ENCODE measurements at places on chromosomes 1 and 21. TPM values are rescaled to one million over a fixed set of nuclear protein-coding genes. Genes with fewer than 3 reads are reported as not detected.
A peak's percentile ranks its signal among the peaks of the same experiment; 100 is the strongest.

DNA sequence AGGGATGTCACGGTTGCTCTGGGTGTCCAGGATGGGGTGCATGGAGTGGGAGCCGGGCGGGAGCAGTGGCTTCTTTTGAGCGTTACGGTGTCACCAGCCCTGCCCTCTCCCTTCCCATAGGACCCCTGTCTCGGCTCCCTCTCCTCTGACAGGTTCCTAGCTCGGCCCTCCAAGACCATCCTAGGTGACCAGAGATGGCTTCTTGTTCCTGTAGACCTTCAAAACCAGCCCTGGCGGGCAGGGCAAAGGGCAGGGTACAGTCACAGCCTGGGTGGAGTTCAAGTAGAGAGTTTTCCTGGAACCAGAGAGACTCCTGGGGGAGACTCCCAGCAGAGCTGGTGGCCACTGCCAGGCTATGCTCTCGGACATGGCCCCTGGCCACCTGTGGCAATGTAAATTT, 345.6 kb upstream of the AJAP1 start:
- H3K4me3 ChIP-seq = no peak overlapping the region
- no peak for DNase-seq
- no peak overlapping the region for H3K27ac ChIP-seq
- peaks cover 3% of the 10 kb centered on the region for H3K27me3 ChIP-seq

- no peak for DNase-seq
- peaks cover 9% of the 10 kb centered on the region for H3K36me3 ChIP-seq
- H3K4me3 ChIP-seq = no peak overlapping the region
- H3K27me3 ChIP-seq = no peaks in the 10 kb centered on the region
Observed at GRCh38 chr21:45204395-45204794, 83.3 kb downstream of the POFUT2 start.

- no peak for DNase-seq
- no peaks in the 10 kb centered on the region for H3K4me1 ChIP-seq
- H3K27ac ChIP-seq = no peak overlapping the region
- no peaks in the 10 kb centered on the region for H3K36me3 ChIP-seq
- no peak overlapping the region for H3K4me3 ChIP-seq
- peaks cover 6% of the 10 kb centered on the region for H3K27me3 ChIP-seq
Observed at GRCh38 chr1:241800640-241801039, 47.4 kb upstream of the EXO1 start.

GRCh38 chr1:179995576-179995975, 41.0 kb downstream of the CEP350 start:
- no peaks in the 10 kb centered on the region for H3K4me1 ChIP-seq
- H3K27me3 ChIP-seq = no peaks in the 10 kb centered on the region
- DNase-seq = no peak
- H3K36me3 ChIP-seq = peaks cover 34% of the 10 kb centered on the region
- no peak overlapping the region for H3K4me3 ChIP-seq
- no peak overlapping the region for H3K27ac ChIP-seq

DNA sequence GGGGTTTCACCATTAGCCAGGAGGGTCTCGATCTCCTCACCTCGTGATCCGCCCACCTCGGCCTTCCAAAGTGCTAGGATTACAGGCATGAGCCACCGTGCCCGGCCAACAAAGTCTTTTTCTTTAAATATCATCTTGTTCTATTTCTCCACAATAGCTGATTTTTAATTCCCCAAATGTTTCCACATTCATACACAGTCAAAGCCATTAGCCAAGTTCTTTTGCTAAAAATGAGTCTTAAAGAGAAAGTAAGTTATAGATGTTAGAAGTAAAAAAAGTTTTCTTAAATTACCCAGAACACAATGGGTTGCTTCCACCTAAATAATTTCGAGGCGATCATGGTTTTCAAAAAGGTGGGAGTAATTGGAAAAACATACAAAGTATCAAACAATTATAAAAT, 30.6 kb downstream of the C2CD2 start:
- peak overlapping the region; percentile 69 for H3K4me3 ChIP-seq
- H3K4me1 ChIP-seq = peaks cover 40% of the 10 kb centered on the region
- H3K27ac ChIP-seq = no peak overlapping the region
- DNase-seq = no peak

- peaks cover 17% of the 10 kb centered on the region for H3K4me1 ChIP-seq
- peak overlapping the region; percentile 77 for H3K4me3 ChIP-seq
- no peaks in the 10 kb centered on the region for H3K36me3 ChIP-seq
- H3K27ac ChIP-seq = no peak overlapping the region
Observed at GRCh38 chr1:10694274-10694632, 102.2 kb downstream of the CASZ1 start.

DNA sequence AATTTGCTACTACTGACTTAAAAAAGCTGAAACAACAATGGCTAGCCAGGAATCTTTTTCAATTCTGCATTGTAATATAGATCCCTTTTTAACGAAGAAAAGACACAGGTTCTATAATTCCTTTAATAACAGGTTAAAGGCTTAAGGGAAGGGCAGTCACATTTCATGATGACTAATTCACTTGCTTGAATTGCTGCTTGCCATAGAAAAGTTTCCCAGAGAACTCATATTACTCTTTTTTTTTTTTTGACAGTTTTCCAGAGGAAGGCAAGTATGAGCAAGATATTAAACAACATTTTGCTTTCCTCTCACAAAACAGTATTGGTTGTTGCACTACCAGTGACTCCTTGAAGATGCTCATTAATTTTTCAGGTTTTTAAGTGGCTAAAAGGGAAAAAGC, 60.9 kb downstream of the IL23R start:
- DNase-seq = no peak
- H3K27ac ChIP-seq = no peak overlapping the region
- peaks cover 12% of the 10 kb centered on the region for H3K4me1 ChIP-seq
- peaks cover 9% of the 10 kb centered on the region for H3K27me3 ChIP-seq

GRCh38 chr1:183778045-183778444, 26.9 kb upstream of the RGL1 start:
- no peaks in the 10 kb centered on the region for H3K4me1 ChIP-seq
- no peak for DNase-seq
- peaks cover 5% of the 10 kb centered on the region for H3K36me3 ChIP-seq
- no peaks in the 10 kb centered on the region for H3K27me3 ChIP-seq

DNA sequence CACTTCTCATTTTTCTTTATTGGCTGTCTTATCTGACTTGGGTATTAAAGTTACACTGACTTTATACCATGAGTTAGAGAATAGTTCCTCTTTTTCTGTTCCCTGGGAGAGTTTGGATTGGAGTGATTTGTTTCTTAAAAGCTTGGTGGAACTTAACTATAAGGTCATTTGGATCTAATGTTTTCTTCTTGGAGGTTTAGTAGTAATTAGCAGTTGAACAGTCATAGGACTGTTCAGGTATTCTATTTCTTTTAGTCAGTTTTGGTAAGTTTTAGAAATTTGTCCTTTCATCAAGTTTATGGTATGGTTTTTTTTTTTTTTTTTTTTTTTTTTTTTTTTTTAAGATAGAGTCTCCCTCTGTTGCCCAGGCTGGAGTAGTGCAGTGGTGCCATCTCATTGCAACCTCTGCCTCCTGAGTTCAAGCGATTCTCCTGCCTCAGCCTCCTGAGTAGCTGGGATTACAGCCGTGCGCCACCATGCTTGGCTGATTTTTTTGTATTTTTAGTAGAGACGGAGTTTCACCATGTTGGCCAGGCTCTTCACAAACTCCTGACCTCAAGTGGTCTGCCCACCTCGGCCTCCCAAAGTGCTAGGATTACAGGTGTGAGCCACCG, 6.3 kb downstream of the TTC3 start:
- no peak overlapping the region for H3K4me3 ChIP-seq
- no peak overlapping the region for H3K27ac ChIP-seq
- H3K4me1 ChIP-seq = peaks cover 28% of the 10 kb centered on the region
- H3K27me3 ChIP-seq = peaks cover 1% of the 10 kb centered on the region

DNA sequence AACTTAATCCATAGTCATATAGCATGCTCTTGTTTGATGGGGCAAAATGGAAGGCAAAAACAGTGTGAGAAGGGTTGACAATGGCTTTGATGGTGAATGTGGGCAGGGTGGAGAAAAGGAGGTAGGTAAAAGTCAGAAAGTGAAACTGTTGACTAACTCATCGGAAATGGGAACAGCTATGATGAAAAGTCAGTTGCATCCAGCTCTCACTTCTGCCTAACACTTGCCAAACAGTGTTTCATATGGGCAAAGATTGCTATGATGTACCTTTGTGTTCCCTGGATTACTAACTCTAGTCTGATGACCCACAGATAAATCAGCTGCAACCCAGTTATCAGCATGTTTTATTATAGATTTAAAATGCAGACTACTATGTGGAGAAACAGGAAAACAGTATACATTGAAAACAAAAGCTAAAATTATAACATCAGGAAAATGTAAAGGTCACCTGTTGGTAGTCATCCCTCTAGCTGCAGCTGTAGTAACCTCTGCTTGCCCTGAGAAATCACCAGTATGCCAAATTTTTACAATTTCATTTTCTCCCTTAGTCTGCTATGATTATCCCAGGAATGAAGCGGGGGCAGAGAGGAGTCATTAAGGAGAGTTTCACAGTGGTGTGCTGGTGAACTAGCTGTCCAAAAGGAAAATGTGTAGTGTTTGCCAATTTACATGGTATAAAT, 11.7 kb downstream of the TNFSF18 start:
- H3K36me3 ChIP-seq = peaks cover 10% of the 10 kb centered on the region
- DNase-seq = no peak
- H3K4me3 ChIP-seq = peak overlapping the region; percentile 23
- H3K27ac ChIP-seq = peak overlapping the region; percentile 73
- peaks cover 28% of the 10 kb centered on the region for H3K4me1 ChIP-seq

GRCh38 chr1:67679691-67680090, 5.3 kb upstream of the GADD45A start:
- H3K4me1 ChIP-seq = peaks cover 24% of the 10 kb centered on the region
- no peaks in the 10 kb centered on the region for H3K27me3 ChIP-seq
- no peak overlapping the region for H3K4me3 ChIP-seq

DNA sequence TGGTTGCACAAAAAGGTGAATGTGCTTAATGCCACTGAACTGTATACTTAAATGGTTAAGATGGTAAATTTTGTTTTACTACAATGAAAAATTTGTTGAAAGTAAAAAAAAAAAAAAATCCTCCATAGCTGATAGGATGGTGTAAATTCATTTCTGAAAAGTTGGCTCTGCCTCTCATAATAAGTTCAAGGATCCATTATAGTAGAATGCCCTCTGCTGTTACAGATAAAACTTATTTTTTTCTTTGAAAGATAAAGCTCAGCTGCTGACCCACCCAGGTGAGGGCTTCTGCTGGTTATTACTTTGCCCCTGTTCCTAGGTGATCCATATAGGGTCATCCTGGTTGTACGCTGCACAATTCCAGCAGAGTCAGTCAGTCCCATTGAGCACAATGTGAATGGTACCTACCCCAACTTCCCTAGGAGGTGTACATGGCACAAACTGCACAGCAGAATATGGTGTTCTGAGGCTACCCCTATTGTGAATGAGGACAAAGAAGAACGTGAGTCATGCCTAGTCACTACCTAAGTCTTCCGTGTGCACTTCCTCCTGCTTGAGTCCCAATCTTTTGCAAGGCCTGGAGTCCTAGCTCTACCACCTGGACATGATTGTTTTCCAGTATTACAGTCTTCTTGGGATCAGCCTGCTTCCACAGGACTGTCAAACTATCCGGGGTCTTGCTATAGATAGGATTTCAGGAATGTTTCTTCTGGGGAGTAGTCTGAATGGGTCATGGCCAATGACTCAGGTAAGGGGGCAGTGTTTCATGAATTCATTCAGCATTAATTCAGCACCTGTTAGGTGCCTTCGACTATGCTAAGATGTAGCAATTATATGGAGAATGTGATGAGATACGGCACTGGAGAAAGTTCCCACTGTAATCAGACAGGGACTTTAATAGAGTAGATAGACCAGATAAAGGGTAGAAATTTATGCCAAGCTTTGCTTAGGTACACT, 20.8 kb upstream of the CD5L start:
- no peak overlapping the region for H3K27ac ChIP-seq
- no peaks in the 10 kb centered on the region for H3K27me3 ChIP-seq
- H3K36me3 ChIP-seq = no peaks in the 10 kb centered on the region

GRCh38 chr1:205041998-205042910, 758 bp upstream of the CNTN2 start:
- H3K27me3 ChIP-seq = peaks cover 68% of the 10 kb centered on the region
- DNase-seq = no peak
- H3K36me3 ChIP-seq = no peaks in the 10 kb centered on the region
- no peak overlapping the region for H3K4me3 ChIP-seq

DNA sequence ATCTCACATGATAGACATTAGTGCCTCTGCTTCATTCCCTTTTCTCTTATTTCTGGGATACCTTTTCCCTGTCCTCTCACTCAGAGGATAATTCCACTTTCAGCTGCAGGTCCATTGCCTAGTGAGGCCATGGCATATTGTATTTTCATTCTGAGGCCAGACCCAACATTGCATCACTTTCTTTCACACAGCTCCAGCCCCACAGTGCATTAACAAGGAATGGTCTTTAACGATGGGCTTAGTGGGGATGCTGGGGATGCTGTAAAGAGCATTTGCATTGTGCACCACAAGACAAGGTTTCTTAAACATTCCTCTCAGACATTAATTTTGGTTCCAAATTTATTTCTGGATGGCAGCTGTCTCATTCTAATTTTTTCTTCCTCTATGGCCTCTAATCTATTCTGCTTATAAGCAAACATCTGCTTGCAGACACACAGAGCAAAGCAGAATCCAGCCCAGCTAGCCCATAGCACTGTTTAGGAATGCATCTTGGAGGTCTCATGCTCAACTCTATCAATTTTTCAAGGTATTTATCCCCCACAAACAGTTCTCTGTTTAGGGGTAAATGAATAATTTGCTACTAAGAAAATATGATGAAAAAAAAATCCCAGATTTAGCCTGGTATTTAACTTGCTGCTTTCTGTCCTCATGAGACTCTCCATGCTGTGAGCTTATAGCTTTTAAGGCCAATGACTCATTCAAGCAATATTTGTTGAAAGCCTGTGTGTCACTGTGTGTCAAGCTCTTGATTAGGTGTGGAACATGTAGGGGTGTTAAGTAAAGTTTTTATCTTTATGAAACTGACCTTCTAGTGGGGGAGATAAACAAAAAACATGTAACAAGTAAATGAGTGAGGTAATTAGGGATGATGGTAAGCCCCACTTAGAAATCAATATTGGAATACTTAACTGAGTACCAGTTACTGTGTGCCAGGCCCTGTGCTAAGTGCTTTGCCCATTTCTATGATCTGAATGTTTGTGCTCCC, 44.5 kb upstream of the CCDC190 start:
- H3K27ac ChIP-seq = no peak overlapping the region
- no peaks in the 10 kb centered on the region for H3K4me1 ChIP-seq
- no peaks in the 10 kb centered on the region for H3K36me3 ChIP-seq
- no peak overlapping the region for H3K4me3 ChIP-seq

Gene SPATA21
- total RNA-seq = not detected

Gene SPRR2F
- not detected for total RNA-seq

Gene TEX38
- total RNA-seq = not detected

Gene PDZK1IP1
- total RNA-seq = not detected

Gene ATP1A4
- total RNA-seq = not detected

Gene SLC44A5
- total RNA-seq = 0.79 TPM

Data from activated naive CD8-positive, alpha-beta T cell treated with anti-CD3 and anti-CD28 coated beads, Interleukin-2, amount 10 ng/mL, durations not matched to agents 7 days and 5 days (primary cell).